Left hindlimb (tissue), 1 donor: ENCODE measurements at places on chromosomes 1 and 21.
A peak's percentile ranks its signal among the peaks of the same experiment; 100 is the strongest.

GRCh38 chr1:211381481-211382181 lies 55.0 kb downstream of the TRAF5 start:
- no peak for DNase-seq

GRCh38 chr1:15153842-15154479 lies 414 bp downstream of the TMEM51 start:
- DNase-seq, result peak; percentile 75

DNA sequence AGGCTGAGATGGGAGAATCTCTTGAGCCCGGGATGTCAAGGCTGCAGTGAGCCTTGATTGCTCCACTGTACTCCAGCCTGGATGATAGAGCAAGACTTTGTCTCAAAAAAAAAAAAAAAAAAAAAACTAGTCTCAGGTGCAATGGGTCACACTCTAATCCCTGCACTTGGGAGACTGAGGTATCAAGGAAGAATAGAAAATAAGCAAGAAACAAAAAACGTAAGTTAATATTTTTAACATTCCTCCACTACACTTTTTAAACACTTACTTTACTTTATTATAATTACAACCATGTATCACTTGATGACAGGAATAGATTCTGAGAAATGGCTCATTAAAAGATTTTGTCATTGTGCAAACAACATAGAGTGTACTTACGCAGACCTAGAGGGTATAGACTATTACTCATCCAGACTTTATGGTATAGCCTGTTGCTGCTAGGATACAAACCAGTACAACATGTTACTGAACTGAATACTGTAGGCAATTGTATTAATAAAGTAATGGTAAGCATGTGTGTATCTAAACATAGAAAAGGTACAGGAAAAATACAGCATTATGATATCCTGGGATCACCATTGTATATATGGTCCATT lies 1244.1 kb upstream of the ADGRL4 start:
- no peak for DNase-seq

DNA sequence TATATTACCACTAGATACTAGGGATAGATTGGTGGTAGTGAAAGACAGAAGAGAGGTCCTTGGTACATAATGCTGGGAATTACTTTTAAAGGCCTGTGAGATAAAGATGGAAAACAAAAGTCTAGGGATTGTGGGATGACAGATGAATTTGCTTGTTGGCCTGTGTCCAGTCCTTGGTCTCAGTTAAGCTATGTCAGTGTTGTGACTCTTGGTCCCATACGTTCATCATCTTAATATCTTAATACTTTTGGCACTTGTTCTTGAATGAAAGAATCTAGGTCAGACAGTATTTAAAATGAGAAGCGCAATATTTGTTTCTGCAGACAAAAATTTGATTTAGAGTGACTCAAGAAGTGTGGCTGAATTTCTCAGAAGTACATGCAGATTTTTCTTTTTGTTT lies 7.6 kb downstream of the RPL5 start:
- DNase-seq, result no peak

DNA sequence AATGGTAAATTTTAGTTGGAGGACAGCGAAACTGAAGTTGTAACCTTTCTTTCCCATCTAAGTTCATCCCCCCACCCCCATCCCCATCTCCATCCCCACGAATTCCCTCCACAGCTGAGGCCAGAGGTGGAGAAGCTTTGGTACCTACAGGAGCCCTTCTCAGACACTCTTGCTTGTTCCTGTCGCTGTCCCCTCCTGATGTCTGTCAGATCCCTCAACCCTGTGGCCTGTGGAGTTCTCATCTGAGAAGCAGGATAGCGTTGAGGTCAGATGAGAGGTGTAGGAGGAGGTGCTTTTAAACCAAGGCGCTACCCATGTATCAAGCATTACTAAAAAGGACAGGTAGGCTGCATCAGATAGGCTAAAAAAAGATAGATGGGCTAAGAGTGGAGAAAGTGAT lies 769 bp downstream of the NTPCR start:
- no peak for DNase-seq

GRCh38 chr1:32111789-32112188 lies 3.9 kb downstream of the KPNA6 start:
- no peak for DNase-seq

- no peak for DNase-seq
Measured at GRCh38 chr1:222886194-222886854, 71.5 kb downstream of the DISP1 start.

DNA sequence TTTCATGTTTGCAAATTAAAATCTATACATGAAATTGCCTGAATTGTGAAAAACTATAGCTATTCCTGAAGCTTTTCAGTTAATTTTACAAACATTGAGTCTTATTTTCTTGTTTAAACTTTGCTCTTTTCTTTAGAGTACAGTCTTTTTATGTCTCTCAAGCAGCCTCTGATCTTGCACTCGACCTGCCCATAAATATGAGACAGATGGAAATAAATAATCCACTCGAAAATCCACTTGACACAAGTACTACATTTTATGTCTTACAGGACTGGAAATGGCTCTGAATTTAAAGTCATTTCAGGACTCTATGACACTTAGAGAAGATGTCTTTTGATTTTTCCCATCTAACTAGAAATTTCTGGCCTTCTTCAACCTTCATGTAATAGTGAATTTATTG lies 283.8 kb downstream of the USP25 start:
- DNase-seq, result no peak

- DNase-seq, result no peak
Measured at GRCh38 chr1:208303743-208304712, 59.8 kb upstream of the PLXNA2 start.

DNA sequence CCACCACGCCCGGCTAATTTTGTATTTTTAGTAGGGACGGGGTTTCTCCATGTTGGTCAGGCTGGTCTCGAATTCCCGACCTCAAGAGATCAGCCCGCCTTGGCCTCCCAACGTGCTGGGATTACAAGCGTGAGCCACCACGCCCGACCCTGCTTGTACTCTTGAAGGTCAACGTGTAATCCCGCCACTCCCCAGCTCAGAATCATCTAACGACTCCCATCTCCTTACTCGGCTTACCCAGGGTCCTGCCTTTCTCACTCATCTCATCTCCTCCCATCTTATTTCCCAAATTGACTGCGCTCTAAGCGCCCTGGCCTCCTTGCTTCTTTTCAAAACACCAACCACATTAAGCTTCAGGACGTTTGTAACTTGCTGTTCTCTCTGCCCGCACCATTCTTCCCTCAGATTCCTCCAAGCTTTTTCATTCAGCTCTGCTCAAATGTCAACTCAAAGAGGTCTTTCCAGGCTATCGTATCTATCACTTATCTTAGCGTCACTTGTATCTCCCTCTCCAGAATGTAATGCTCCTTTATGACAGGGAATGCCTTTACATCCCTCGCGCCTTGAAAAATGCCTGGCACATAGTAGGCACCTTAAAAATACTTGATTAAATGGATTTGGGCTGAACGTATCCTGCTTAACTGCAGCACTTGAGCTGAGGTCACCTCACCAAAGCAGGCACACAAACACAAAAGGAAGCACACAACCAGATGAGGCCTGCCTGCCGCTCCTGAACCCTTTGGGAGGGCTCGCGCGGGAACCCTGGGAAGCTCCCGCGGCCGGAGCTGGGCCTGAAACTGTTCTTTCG lies 1.4 kb upstream of the USP1 start:
- no peak for DNase-seq

GRCh38 chr1:220882061-220882891 lies 3.0 kb downstream of the HLX start:
- DNase-seq, result no peak

DNA sequence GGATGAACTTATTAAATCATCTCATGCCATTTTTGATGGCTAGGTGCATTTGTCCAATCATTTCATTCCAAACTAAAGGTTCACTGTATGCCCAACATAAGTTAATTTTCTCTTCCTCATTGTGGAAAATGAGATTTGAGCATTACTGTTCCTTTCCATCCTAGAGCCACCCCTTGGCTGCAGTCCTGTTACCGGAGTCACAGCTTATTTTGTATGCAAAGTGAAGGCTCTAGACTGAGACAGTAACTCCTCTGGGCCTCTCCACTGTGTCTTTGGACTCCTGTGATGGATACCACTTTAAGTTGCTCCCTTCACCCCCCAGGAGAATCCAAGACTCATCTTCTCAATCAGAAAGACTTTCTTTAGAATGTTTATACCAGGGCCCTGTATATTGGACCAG lies 59.7 kb downstream of the FGGY start:
- DNase-seq, result no peak

GRCh38 chr1:88873737-88874349 lies 17.5 kb downstream of the GTF2B start:
- no peak for DNase-seq

GRCh38 chr1:63640633-63641567 lies 47.7 kb downstream of the PGM1 start:
- no peak for DNase-seq

GRCh38 chr1:150464422-150464826 lies 22.8 kb upstream of the TARS2 start:
- peak; percentile 42 for DNase-seq

DNA sequence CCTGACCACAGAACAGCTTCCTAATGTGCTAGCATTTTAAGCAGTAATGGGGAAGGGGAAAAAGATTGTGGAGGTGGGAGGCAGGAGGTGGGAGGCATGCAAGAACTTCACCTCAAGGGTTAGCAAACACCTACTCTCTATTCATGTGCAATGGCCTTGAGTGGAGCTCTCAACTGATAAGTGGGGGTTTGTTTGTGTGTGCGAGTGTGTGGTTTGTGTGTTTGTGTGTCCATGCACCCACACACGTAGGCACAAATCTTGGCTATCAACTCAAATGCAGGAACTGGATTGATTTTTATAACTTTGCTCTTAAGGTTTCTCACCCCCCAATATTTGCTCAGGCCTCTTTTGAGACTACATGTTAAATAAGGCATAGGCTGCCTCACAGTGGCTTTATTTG lies 78.6 kb downstream of the SYT6 start:
- no peak for DNase-seq

DNA sequence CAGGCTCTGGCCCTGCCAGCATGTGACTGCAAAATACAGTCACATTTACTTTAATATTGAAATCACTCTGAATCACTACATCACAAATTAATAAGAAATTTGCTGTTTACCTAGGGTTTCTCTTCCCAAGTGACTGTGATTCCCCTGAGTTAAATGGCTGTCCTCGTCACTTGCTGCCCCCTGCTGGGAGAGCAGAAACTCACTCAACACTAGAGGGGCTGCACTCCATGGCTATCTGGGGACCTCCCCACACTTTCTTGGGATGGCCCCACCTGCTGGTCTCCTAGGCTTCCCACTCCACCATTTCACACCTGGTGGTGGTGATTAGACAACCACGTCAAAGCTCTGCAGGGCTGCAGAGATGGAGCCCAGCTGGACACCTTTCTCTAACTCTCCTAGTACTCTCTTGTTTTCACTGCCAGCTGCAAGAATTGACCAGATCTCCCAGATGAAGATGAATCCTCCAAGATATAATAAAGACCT lies 63.4 kb downstream of the CD2 start:
- DNase-seq, result no peak

GRCh38 chr21:30306884-30307283 lies 13.2 kb downstream of the KRTAP26-1 start:
- DNase-seq, result no peak
